Midbrain (tissue), 1 donor: ENCODE measurements at places on chromosomes 7 and 10.

GRCh38 chr7:83793558-83793957 is 144.6 kb upstream of the SEMA3E start:
- no peak for DNase-seq

DNA sequence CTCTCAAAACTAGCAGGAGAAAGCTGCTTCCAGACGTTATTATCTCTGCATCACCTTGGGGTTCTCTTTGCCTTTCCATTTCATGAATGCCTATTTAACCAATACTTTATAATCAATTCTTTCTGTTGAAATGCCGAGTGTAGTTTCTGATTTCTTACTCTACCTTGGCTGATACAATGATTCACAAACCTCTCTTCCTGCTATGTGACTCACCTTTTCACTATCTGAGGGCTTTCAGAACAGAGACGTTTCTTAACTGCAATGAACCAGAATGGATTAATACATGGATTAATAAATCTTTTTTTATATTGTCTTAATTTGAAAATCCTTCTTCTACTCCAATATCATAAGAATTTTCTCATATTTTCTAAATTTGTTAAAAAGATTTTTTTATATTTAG is 46.4 kb upstream of the ZNF746 start:
- no peak for DNase-seq

GRCh38 chr7:91353848-91354247 is 89.6 kb downstream of the FZD1 start:
- no peak for DNase-seq

DNA sequence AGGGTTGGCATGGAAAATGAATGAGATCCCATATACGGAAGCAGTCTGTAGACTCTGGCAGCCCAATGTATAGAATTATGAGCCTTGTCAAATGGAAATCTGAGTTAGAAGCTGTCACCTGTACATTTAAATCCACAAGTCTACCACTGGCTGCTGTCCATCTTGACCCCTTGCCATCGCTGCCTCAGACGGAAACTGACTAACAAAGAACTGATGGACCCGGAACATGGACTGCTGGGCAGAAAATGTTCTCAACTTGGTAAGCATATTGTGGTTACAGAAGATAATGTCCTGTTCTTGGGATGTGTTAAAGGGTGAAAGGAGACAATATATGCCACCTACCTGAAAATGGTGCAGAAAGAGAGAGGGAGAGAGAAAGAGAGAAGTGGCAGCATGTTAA is 37.5 kb downstream of the PARP12 start:
- no peak for DNase-seq

DNA sequence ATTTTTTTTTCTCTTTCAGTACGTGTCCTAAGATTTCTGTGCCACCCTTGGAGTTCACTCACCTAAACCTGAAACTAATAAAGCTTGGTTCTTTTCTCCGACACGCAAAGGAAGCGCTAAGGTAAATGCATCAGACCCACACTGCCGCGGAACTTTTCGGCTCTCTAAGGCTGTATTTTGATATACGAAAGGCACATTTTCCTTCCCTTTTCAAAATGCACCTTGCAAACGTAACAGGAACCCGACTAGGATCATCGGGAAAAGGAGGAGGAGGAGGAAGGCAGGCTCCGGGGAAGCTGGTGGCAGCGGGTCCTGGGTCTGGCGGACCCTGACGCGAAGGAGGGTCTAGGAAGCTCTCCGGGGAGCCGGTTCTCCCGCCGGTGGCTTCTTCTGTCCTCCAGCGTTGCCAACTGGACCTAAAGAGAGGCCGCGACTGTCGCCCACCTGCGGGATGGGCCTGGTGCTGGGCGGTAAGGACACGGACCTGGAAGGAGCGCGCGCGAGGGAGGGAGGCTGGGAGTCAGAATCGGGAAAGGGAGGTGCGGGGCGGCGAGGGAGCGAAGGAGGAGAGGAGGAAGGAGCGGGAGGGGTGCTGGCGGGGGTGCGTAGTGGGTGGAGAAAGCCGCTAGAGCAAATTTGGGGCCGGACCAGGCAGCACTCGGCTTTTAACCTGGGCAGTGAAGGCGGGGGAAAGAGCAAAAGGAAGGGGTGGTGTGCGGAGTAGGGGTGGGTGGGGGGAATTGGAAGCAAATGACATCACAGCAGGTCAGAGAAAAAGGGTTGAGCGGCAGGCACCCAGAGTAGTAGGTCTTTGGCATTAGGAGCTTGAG is at the start of gene CFTR:
TSS of gene CFTR (plus strand) at position 801 of the 830 bp plus-strand sequence. CDS start 70 bp downstream, outside the sequence.
- DNase-seq, result no peak

DNA sequence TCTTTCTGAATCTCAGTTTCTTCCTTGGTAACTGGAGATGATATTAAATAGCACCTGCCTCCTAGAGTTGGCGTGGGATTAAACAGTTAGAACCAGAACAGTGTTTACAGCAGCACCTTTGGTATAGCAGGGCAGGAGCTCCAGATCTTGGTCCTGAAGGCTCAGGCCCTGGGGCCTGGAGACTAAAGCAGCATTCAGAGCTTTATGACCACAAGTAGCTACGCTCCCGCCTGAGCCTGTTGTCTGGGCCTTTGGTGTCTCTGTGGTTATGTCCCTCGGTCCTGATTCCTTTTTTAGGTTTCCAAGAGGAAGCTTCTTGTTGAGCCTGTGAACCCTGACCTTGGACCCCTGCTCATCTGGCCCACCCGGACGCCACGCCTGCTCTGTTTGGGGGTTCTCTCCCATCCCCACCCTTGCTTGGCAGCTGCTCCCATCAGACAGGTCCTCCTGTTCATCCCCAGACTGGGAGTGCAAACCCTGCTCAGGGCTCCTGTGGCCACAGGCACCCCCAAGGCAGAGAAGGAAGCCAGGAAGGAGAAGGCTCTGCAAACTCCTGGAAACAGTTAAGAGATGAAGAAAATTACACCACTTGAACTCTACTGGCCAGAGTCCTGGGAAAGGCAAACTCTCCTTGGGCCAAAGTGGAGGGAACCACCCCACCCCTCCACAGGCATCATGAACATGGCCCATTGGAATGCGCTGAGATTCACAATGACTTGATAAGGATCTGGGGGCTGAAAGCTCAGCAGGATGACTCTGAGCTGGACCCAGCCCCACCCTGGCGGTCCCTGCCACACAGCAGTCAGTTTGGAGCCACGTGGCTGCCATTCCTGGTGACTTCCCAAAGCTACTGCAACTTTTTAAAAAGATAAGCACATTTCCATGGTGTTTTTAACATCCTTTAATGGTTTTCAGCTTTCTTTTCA is 50.1 kb upstream of the TMEM72 start:
- DNase-seq, result no peak

DNA sequence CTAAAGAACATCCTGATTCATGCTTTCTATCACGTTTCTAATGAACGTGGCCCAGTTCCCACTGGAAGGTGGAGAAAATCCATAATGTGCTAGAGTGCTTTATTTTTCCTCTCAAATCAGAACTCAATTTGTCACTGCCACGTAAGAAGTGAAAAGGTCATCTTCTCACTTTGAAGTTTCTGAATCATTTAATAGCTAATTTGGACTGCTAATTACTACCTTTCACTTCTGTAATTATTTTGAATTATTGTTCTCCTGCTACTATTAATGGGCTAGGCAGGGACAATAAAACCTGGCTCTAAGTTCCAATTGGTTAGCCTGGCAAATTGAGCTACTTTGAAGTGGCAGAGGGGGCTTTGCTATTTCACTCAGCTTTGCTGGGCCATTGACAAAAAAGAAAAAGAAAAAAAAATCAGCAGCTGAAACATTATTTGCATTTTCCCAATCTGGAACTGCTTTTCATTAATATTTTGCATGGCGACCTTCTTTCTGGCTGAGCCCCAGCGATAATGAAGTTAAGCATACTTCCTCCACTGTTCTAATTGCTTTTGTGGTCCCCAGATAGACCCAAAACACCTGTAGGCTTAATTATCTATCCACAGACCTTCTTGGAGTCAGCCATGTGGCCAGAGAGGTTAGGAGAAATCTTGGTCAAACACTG is 264.2 kb downstream of the SEC23IP start:
- DNase-seq, result no peak

DNA sequence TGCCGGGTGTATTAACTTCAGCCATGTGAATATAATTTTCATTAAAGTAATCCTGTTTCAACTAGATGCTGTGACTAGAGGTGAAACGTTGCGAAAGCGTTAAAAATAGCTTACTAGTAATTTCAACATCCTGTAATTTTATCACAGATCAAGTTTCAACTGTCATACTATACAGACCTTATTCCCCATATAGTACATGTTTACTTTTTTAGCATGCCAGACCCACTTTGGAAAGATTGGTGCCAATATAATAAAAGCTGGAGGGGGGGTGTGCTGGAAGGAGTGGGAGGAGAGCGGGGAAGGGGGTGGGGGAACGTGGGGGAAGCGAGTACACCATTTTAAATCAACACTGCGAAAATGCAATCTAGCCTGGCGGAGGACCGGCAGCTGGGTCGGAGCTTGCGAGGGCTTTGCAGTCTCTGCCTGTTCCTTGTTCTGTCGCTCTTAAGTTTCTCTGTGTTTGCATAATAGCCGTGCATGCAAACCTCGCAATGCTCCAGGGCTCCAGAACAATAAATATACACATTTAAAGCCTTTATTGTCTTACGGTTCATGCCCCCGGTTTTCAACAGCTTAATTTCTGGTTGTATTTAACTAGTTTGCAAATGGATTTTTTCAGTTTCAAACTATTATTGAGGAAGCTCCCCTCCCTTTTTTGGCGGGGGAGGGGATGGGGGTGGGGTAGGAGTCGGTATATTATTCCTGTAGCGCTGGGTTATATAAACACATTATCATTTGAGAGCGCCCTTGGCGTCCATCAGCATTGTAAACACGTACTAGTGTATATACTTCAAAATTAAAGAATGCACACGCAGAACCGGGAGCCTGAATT is 1.3 kb upstream of the ARID5B start:
- DNase-seq, result peak; percentile 46

- DNase-seq, result no peak
Observed at GRCh38 chr10:44153918-44154670, 230.8 kb downstream of the CXCL12 start.

- DNase-seq, result no peak
Observed at GRCh38 chr7:19752020-19752419, 21.4 kb downstream of the TMEM196 start.

GRCh38 chr7:131040467-131040932 is 287.2 kb upstream of the MKLN1 start:
- DNase-seq, result peak; percentile 75

- no peak for DNase-seq
Observed at GRCh38 chr7:139949629-139950028, 113.1 kb downstream of the PARP12 start.

DNA sequence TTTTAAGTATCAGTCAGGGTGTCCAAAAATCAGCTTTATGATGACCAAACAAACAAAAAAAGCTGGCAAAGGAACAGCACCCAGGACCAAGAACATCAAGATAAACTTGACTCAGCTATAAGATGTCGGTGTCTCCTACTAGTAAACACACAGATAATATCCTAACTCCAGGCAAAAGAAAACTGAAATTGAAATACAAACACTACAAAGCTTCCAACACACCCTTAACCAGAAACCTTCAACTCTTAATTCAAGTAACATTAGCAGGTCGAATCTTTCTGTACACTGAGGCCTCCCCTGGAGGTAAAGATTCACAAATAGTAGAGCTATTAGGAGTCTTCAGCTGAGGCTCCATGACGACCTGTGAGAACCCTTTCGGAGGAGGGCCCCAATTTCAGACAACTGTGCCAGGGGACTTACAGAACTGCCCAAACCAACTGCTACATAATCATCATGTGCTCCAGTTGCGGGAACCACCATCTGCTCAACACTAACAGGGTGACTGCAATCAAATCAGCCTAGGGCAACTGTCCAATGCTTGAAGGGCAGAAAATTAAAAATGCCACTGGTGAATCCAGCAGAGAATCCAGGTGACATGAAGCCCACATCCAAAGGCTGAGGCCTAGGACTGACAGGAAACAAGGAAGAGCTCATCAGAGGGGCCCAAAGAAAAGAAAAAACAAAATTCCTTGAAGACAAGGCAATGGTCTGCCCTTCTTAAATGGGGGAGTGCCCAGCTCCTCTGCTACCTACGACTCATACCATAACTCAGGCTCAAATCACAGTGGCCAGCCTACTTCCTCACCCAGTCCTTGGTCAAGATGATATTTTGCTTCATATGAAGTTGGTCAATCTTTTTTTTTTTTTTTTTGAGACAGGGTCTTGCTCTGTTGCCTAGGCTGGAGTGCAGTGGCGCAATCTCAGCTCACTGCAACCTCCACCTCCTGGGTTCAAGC is 20.0 kb downstream of the XPNPEP1 start:
- no peak for DNase-seq

GRCh38 chr7:141184532-141185190 is 110.8 kb downstream of the TMEM178B start:
- no peak for DNase-seq

DNA sequence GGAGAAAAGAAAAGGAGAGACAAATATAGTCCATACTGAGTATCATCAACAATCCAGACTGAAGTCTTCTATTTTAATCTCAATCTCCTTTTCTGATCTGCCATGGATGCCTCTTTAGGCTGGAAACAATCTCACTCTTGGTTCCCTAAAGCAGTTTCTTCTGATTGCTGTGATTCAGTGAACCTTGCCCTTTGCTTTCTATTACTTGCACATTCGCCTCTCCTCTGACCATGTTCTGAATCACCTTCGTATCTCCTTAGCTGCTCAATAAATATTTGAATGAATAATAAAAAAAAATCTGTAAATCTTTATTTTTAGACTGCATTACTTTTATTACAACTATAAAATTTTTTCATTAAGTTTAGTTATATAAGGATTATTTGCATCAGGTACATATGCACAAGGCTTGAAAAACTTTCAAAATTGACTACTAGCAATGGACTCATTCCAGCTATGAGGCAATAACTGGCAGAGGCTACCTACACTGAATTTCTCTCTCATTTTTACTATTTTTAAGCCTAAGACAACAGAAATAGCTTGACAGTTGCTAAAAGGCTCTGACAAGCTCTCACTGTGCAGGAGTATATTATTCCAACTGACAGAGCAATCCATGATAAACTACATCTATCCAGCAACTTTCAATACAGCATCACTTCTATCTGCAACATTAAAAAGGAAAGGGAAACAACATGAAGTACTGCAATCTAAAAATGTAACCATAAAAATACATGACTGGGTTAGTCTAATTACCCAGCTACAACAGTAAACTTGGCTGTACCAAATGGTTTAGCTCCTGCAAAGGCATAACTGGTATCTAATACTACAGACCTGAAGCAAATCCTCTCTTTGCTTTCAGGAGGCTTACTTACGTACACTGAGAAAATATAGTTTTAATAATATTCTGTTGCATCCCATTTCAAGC is 25.6 kb downstream of the TM9SF3 start:
- DNase-seq, result no peak
